T-helper 17 cell (primary cell): ENCODE measurements at places on chromosomes 11 and 22. TPM values are rescaled to one million over a fixed set of nuclear protein-coding genes. Genes with fewer than 3 reads are reported as not detected.
A peak's percentile ranks its signal among the peaks of the same experiment; 100 is the strongest.

DNA sequence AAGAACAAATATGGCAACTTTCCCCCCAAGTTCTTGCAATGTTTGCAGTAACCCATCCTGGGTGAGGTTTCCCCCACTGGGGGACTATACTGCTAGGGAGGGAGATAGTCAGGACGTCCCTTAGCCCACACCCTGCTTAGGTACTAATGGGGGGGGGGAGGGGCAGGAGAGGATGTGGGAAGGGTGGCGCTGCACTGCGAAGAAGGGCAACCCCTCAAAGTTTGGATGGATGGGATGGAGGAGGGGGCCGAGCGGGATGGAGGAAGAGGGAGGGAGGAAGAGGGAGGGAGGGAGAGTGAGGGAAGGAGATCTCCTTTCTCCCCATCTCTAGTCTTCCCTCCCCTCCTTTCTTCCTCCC, 100.6 kb upstream of the HSD17B12 start:
- DNase-seq, result no peak

The SGSM1 gene
- 0.70 TPM for total RNA-seq

- peak; percentile 33 for DNase-seq
Measured at GRCh38 chr11:58524232-58525036, 16.5 kb upstream of the OR5B21 start.

The NCAM1 gene
- 0.40 TPM for total RNA-seq

The BARX2 gene
- not detected for total RNA-seq

DNA sequence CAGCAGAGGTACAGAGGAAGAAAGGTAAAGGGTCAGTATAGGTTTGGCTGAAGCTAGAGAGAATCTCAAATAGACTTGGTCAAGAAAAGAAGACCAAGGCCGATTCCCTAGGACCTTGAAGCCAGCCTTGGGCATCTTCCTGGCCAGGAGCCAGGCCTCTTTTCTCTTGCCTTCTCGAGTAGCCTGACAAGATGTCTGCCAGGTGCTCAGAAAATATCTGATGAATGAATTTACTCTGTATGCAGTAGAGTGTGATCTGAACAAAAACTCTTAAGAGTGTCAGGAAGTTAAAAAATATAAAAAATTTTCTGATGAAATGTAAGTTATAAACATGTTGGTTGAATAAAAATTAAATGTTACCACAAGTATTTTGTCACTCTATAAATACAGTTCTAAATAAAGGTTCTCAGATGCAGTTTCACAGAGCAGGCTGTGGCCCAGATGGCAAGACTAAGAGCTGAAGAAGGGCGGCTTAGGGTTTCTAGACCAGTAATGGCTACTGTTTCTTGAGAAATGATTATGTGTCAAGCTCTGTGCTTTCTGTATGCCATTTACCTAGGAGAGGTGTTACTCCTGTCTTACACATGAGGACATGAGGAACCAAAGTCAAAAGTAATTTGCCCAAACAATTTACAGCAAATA, 98.1 kb downstream of the ATXN10 start:
- DNase-seq, result no peak

GRCh38 chr11:28342716-28343115, 234.5 kb downstream of the METTL15 start:
- DNase-seq, result no peak

DNA sequence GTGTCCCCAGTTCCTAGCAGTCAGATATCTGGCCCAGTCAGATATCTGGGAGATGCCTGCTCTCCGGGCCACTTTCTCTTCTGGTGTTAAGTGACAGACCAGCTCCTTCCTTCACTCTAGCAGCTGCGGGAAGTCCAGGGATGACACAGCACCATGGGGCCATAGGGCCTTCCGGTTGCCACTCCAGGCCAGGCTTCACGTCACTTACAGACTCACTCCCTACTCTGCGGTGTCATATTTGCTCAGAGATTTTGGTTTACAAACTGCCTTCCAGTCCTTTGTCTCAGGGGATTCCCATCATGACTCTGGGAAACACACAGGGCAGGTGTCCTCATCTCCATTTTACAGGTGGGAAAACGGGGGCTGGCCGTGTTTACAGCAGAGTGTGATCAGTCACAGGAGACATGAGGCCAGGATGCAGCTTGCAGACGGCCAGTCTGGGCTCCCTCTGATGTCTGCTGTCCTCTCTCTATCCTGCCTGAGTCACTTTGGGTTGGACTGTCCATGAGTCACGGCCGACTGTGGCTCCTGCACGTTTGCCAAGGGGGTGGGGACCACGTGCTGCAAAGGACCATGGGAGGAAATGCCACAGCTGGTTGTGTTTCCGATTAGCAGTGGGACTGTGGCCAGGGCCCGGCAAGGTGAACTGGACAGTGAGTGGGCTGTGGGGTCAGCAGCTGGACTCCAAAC, 8.2 kb upstream of the TBC1D22A start:
- no peak for DNase-seq

DNA sequence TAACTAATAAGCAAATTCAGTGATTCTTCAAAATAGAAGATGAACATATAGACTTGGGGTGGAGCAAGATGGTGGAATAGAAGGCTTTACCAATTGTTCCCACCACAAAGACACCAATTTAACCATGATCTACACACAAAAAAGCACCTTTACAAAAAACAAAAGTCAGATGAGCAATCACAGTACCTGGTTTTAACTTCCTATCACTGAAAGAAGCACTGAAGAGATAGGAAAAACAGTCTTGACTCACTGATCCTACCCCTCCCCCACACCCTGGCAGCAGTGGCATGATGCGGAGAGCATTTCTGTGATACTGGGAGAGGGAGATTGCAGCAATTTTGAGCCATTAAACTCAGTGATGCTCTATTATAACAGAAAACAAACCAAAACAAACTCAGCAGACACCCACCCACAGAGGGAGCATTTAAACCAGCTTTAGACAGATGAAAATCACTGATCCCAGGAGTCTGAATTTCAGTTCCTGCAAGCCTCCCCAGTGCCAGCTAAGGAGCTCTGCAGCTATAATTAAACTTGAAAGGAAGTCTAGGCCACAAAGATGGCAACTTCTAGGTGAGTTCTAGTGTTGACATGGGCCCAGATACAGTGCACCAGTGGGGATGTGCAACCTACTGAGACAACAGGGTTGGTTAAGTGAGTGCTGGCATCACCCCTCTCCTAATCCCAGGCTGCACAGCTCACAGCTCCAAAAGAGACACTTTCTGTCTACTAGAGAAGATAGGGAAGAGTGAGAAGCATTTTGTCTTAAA, 161.8 kb upstream of the GRIA4 start:
- DNase-seq, result no peak

DNA sequence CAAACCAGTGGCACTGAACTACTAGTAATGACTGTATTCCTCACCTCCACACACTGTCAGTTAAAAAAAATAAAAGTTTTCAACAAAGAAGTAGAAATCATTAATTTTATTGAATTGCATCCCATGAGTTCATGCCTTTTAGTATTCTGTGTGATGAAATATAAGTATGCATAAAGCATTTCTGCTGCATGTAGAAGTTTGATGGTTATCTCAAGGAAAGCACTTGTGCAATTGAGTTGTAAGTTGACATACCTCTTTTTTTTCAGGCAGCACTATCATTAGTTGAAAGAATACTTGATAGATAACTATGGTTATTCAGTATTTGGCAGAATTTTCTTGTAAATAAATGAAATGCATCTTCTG, 104.4 kb downstream of the STIM1 start:
- no peak for DNase-seq

DNA sequence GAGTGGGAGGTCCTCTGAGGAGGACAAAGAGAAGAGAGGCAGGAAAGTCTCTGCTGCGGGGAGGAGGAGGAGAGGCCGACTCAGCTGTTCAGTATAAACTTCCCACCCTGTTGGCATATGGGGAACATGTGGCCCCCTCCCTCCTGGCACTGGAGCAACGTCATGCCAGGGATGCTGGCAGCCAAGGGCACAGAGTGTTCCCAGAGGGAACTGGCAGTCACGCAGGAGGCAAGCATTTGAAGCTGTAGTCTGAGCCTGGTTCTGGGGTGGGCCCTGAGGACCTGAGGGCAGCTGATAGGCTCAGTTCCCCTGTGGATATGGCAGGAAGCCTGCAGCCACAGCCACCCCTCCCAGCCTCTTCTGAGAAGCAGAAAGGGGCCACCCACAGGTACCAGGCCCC, 67.1 kb upstream of the TSPAN18 start:
- no peak for DNase-seq

The TSKU gene
- total RNA-seq, result not detected

DNA sequence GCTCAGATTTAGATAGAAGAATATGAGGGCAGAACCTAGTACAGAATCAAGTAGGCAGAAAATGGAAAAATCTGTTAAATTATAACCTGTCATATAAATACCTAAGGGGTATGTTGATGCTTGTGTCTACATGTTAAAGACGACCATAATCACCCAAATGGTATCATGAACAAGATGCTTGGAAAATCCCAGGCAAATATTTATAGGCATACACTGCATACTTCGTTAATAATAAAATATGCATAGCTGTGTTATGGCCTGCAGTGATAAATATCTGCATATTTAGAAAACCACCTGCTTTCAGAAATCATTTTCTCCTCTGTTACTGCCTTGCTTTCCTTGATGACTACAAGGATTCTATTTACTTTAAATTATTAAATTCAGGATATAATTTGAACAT, 18.9 kb upstream of the DDX10 start:
- DNase-seq, result no peak

GRCh38 chr22:38187413-38188212, 6.0 kb upstream of the PLA2G6 start:
- no peak for DNase-seq
